Right renal pelvis (tissue), 4 donors: ENCODE measurements at places on chromosomes 5 and 9. TPM values are rescaled to one million over a fixed set of nuclear protein-coding genes. Genes with fewer than 3 reads are reported as not detected.

GRCh38 chr5:199950-200645 is 8.8 kb downstream of the LRRC14B start:
- no peak for DNase-seq

- DNase-seq, result no peak
Observed at GRCh38 chr5:94309141-94309540, 309.3 kb downstream of the KIAA0825 start.

DNA sequence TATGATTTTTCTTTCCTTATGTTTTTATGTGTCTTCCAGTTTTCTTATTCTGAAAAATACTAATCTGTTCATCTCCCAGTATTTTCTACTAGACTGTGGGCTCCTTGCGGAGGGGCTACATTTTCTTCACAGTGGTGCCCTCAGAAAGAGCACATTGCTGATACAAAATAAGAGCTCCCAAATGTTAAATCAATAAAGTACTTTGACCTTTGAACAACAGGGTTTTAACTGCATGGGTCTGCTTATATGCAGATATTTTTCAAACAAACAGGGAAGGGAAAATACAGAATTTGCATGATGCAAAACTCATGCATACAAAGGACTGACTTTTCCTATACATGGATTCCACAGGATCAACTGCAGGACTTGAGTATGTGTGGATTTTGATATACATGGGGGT is 79.9 kb upstream of the ACO1 start:
- DNase-seq, result no peak

- no peak for DNase-seq
Observed at GRCh38 chr9:15132091-15132490, 174.9 kb downstream of the TTC39B start.

DNA sequence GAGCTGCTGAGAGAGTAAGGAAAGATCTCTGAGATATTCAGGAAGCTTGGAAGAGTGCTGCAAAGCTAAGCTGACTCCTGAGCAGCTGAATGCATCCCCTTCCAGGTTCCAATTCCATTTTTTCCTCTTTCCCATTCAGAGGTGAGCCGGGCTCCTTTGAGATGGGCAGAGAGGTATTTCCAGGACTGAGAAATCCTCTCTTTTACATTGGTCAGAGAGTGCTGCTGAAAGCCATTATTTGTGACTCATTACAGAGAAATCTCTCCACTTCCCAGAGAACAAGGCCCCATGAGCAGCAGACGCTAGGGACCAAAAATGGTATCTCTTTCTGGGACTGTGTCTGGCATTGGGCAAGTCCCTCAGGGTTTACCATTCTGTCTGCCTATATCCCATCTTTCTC is 3.7 kb downstream of the MCTP1 start:
- no peak for DNase-seq

DNA sequence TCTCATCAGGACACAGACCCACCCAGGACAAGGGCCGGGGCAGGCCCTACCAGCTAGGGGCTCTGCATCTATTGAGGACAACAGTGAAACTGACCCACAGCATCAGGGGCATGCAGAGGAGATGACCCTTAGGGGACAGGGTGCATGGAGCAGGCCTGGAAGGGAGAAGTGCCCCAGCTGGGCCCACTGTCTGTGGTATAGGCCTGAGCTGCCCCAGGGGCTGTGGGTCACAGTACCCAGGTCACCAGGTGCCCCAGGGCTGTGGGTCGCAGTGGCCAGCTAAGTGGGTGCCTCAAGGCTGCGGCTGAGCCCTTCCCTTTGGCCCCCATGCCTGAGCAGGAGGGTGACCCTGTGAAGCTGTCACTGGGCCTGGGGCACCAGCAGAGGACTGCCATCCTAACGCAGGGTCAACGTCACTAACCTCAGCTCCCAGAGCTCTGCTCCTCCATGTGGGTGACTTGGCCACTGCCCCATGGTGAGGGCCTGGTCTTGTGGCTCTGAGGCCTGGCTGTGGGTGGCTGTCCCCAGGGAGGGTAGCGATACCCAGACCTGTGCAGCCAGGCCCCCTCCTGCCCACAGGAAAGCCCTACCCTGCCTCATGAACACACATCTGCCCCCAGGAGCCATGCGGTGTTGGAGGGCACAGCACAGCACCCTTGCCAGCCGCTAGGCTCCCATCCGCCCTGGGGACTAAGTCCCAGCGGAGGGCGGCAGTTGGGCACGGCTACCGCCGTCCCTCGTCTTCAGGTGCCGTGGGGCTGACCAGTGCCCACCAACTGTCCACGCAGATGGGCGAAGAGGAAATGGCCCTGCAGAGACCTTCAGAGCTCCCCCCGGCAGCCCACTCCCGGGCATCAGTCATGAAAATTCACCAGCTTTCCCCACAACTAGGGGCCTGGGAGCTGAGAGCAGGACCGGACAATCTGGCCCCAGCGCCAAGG is 4.9 kb downstream of the EDF1 start:
- DNase-seq, result no peak

DNA sequence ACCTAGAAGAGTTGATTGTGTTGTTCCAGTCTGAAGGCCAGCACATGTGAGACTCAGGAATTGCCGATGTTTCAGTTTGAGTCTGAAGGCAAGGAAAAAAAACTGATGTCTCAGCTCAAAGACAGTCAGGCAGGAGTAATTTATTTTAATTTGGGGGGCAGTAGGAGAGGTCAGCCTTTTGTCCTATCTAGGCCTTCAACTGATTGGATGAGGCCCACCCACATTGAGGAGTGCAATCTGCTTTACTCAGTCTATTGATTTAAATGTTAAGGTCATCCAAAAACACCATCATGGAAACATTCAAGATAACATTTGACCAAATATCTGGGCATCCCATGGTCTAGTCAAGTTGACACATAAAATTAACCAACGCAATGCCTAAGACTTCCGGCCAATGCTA is 288.9 kb downstream of the CDK5RAP2 start:
- no peak for DNase-seq

SPINK7 gene
- not detected for polyA plus RNA-seq
